Activated T-cell treated with anti-CD3 and anti-CD28 coated beads, Interleukin-2, amount 50 U/mL, for 72 hours (primary cell): ENCODE measurements at places on chromosomes 7 and 10. TPM values are rescaled to one million over a fixed set of nuclear protein-coding genes. Genes with fewer than 3 reads are reported as not detected.

Gene CHST15
- total RNA-seq: 0.38 TPM

GRCh38 chr7:42493436-42494198, 256.6 kb upstream of the GLI3 start:
- no peak for DNase-seq

DNA sequence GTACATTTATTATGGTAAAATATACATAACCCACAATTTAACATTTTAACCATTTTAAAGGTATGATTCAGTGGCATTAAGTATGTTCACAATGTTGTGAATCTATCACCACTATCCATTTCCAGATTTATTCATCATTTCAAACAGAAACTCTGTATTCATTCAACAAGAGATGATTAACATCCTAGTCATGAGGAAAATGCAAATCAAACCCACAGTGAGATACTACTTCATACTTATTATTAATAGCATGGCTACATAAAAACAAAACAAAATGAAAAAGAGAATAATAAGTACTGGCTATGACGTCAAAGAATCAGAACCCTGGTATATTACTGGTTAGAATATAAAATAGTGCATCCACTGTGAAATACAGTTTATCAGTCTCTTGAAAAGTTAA, 386.6 kb upstream of the POM121L12 start:
- no peak for DNase-seq

GRCh38 chr7:123966936-123967335, 41.9 kb downstream of the SPAM1 start:
- no peak for DNase-seq
